ENCODE measurements at places on chromosomes 3 and 15.

- no peak for DNase-seq
Observed at GRCh38 chr3:99487894-99488293, 150.5 kb upstream of the COL8A1 start.

- DNase-seq: no peak
Observed at GRCh38 chr15:91124132-91124531, 24.1 kb downstream of the SV2B start.

DNA sequence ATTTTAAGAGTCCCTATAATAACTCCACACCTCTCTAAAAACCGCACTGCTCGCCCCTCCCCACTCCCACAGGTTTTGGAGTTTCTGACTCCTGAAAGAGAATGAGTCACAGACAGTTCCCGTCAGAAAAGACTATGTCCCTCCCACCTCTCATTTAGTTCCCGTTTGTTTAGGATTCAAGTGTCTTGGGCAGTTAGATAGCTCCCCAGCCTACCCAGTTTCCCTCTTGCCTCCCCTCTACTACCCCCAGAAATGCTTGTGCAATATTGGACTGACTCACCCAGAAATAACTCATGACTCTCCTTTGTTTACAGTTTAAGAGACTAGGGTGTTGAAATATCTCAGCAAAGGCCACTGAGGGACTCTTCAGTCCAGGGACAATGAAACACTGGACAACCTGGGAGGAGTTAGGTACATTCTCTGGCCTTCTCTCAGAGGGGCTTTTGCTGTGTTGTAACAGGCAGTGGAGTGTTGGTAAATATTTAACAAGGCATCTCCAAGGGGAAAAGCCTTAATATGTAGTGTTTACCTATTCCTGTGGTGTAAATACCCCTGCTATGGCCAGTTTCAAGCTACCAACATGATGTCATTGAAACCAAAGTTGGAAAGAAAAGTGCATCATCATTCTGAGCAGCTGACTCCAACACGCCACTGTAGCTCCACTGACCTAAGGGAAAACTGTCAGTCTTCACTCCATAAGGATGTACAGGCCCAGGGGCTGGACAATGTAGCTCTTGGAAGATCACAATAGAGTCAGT, 96.1 kb upstream of the CHD2 start:
- DNase-seq: no peak

GRCh38 chr15:99755692-99756409, 22.6 kb upstream of the LYSMD4 start:
- peak; percentile 67 for DNase-seq

DNA sequence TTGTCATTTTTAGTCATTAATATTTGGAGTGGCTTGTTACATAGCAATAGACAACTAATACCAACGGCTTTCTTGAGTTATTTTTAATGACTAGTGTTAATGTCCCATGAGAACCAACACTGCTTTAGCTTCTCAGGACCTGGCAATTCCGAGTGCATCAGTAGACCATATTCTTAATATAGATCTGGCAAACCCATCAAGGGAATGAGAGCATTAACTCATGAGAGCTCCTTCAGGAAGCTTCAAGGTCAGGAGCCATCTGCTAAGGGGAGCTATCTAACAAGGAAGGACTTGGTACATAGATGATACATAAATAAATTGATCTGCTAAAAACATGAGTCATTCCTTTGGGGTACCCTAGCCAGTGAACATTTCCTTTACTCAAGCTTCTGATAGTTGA, 122.6 kb upstream of the EPHA3 start:
- no peak for DNase-seq

- no peak for DNase-seq
Observed at GRCh38 chr3:3765661-3766060, 33.6 kb upstream of the LRRN1 start.

DNA sequence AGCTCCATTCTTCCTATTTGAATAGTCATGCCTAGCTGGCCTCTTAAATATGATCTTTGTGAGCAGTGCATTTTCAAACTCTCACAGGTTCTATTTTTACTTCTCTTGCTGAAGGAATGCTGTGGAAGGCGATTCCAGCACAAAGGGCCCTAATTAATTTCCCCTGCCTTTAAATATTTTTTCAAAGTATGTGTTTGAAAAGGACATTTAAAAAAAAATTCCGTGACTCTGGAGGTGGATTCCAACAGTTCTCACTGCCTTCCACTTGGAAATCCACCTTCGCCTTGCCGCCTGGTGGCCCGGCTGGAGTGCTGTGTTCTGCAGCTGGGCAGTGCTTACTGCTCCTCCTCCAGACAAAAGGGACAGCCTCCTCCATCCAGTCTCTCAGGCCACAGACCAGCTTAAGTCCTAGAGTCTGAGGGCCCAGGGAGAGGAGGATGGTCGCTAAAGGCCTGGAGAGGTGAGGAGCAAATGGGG, 61.5 kb upstream of the CORO2B start:
- no peak for DNase-seq

DNA sequence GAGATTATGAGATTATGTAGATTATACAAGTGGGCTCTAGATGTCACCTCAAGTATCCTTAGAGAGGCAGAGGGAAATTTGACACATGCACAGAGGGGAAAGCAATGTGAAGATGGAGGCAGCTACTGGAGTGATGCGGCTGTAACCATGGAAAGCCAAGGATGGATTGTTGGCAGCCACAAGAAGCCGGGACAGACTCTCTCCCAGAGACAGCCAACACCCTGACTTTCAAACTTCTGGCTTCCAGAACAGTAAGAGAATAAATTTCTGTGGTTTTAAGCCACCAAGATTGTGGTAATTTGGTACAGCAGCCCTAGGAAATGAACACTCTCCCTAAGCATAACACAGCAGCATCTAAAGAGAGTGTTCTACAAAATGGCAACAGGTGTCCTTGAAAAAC, 34.4 kb upstream of the PRICKLE2 start:
- DNase-seq: no peak

DNA sequence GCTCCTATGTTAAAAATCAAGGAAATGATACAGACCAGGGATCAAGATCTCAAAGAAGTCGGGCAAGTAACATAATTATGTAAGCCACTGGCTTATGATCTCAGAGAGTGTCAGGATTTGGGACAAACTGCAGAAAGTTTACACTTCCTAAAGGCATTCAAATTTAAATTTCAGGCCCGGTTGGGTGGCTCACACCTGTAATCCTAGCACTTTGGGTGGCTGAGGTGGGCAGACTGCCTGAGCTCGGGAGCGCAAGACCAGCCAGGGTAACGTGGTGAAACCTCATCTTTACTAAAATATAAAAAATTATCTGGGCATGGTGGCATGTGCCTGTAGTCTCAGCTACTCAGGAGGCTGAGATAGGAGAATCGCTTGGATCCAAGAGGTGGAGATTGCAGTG, 124.4 kb upstream of the UBE2E2 start:
- DNase-seq: no peak

DNA sequence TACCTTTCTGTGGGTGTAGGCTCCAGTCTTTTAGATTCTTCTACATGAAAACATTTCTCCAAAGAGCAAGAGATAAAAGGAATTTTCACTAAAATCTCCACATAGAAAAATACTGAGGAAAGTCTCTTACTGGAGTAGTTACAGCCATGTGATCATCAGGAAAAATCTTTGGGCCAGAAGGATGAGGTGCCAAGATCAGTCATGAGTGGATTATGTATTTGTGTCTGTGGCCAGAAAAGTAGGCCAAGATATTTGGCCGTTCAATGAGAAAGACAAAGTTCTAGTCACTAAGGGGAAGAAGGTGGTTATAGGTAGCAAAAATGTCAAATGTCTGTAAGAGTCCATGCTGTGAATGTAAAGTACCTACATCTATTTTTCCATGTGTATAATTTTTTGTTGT, 339.3 kb downstream of the NSUN3 start:
- DNase-seq: no peak

DNA sequence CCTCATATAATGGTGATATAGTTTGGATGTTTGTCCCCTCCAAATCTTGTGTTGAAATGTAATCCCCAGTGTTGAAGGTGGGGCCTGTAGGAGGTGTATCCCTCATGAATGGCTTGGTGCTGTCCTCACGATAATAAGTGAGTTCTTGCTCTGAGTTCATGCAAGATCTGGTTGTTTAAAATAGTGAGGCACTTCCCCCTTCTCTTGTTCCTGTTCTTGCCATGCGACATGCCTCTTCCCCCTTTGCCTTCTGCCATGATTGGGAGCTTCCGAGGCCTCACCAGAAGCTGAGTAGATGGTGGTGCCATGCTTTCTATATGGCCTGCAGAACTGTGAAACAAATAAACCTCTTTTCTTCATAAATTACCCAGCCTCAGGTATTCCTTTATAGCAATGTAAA, 39.2 kb downstream of the REC114 start:
- DNase-seq: no peak

- peak; percentile 3 for DNase-seq
Observed at GRCh38 chr3:5296362-5296761, 108.9 kb downstream of the EDEM1 start.

DNA sequence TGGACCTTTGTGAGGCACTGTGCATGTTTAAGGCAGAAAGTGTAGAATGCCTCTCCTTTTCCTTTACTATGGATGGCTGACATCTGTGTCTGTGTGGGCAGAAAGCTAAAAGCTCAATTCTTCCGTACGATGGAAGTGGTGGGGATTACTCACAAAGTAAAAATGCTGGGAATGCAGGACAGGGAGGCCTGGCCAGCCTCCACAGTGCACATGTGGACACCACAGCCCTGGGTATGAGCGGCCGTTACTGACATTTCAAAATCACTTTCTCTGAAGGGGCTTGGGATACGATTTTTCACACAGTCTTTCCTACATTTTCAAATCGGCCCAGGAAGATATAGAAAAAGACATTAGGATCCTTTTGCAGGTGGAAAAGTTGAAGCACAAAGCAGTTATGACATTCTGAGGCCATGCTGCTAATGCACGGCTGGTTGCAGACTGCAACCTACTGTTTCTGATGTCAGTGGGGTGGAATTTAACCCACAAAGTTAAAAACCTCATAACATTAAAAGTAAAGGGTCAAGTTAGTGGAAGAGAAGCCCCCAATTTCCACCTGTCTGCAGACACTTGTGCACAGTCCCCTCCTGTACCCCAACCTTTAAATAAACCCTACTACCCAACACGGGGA, 27.9 kb downstream of the EHD4 start:
- DNase-seq: no peak

DNA sequence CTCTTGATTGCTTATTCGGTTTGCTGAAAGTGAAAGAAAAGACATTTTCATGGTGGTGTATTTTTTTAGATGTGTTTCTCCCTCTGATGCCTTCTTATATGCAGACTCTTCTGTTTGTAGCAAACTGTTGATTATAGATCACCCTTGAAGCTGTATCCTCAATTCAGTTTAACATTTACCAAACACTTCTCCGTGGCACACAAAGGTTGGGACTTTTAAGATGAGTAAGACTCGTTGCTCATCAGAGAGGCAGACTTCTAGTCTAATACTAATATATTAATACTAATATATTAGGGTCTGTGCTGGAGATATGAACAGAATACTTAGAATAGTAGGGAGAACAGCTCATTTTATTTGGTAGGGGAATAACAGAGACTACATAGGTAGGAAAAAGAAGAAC, 32.8 kb downstream of the RASA2 start:
- DNase-seq: no peak

DNA sequence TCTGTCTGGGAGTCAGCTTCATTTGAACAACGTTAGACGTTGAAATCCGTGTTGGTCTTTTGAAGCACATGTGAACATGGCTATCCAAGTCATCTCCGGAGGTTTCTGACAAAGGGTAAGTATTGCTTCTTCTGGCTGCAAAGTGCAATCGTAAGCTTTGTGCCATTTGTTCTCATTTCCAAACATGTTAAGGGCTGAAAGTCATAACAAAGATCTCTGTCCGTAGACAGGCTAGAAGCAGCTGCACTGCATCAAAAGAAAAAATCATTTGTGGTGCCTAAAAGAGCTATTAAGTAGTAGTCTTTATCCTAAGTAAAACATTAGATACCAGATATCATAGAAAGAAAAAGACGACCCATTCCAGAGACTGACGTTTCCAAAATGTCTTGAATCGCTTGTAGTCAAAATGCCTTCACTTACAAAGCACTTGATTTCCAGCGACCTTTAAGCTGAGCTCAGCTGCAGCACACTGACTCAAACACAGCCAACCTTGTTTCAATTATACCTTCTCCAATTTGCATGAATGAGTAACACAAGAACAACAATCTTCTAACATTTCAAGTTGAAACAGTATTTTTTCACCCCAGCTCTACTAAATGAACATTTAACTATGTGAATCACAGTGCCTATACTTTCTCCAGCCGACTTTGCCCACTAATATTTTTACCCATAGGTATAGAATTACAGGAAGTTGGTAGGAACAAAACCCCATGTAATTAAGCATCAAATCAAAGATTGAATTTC, 76.6 kb downstream of the NEDD4 start:
- no peak for DNase-seq

GRCh38 chr3:136465296-136465695, 215.2 kb downstream of the PCCB start:
- DNase-seq: no peak

GRCh38 chr15:88542342-88542733, 4.1 kb downstream of the DET1 start:
- no peak for DNase-seq

GRCh38 chr15:84099181-84099580, 136.4 kb upstream of the GOLGA6L4 start:
- no peak for DNase-seq

- no peak for DNase-seq
Observed at GRCh38 chr3:8505621-8506020, 4.0 kb downstream of the LMCD1 start.

- no peak for DNase-seq
Observed at GRCh38 chr3:31410411-31410810, 122.3 kb upstream of the STT3B start.

- DNase-seq: no peak
Observed at GRCh38 chr3:141057946-141058800, 7.0 kb downstream of the SPSB4 start.

GRCh38 chr3:191216510-191216909, 17.5 kb downstream of the OSTN start:
- no peak for DNase-seq

DNA sequence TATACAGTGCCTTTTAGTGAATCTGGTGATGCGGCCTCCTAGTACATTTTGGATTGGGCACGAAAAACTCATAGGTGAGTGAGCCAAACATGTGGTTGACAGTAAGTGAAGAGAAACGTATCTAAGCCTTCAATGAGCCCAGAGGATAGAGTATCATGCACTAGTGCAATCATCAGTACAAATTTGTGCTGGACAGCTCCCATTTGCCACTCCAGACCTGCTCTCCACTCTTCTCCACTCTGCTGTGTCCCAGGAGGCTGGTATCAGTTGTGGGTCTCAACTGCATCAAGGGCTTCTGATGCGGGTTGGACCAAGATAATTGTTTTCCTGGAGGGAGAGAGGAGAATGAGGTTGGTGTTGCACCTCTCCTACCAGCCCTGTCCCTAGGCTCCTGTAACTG, 9.1 kb upstream of the RASGRF1 start:
- no peak for DNase-seq

DNA sequence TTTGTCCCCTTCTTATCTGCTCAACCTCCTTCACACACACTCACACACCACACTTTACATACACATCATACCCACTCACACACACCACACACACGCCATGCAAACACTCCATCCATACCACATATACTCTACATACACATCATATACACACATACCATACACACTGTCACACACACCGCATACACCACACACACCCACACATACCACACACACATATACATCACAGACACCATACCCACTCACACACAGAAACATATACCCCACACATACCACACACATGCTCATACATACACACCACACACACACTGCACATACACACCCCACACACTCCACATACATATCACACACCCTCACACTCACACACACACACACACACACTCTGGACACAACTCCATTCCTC, 54.3 kb upstream of the ACP3 start:
- DNase-seq: no peak

Measured in CD8-positive, alpha-beta T cell (primary cell).